Left ventricle myocardium superior (tissue), 1 donor: ENCODE measurements at places on chromosomes 4 and X. TPM values are rescaled to one million over a fixed set of nuclear protein-coding genes. Genes with fewer than 3 reads are reported as not detected.

- no peak for DNase-seq
Observed at GRCh38 chr4:113452868-113453620, 308.5 kb downstream of the CAMK2D start.

DNA sequence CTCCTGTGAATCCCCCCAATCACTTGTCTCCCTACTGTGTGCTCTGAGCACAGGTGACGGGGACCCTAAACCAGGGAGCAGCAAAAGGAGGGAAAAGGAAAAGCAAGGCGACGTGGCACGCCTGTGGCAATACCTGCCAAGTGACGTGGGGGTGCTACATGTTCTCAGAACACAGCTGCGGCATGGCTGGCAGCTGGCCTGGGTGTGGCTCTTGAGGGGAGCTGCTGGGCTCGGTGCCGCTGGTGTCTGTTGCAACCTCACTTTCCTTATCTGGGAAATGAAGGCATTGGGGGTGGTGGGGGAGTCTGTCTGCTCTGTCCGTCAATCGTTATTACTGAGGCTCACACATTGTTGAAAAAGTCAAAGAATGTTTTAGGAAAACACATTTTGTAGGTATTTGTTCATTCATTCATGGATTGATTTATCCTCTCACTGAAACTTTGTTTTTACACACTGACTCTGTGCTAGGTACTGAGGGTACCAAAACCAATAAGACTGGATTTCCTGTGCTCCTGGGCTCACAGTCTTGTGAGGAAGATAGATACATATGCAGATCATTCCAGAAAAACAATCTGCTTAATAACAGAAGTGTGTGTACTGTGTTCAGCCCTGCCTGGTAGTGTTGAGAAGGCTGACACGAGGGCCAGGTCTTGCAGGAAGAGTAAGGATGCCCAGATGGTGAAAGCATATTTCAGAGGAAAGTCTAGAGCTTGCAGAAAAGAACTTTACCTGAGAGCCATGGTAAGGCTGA, 217.6 kb downstream of the PTTG2 start:
- peak; percentile 91 for DNase-seq

DNA sequence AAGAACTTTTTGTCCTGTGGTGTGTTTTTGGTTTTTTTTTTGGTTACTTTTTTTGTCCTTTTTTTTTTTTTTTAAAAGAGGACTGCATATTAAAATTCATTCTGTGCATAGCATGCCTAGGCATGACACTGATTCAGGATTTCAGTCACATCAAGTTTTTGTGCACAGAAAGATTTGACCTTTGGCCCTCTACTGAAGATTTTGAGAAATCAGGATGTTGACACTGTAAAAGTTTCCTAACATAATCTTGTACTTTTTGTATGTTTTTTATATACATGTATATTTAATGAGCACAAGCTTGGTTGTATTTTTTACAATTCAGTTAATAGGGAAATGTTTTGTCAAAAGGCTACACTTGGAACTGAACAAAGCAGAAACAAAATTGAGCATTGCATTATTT, 100.0 kb upstream of the DDX3X start:
- no peak for DNase-seq

DNA sequence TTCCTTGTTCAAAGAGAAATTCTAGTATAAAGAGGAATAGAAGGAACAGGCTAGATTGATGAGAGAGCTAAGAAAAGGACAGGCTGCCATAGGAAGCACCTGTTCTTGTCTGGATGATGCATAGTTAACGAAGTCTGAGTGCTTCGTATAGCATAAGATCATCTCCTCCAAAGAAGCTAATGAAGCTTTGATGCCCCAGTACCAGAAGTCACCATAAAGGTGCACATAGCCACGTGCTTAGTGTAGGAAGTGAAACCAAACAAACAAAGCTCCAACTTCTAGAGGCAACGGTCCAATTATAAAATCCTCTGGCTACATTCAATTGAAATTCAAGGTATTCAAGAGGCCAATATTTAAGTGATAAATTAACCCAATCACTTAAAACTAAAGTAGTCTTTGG, 31.0 kb downstream of the AFAP1 start:
- DNase-seq: no peak

GRCh38 chr4:89161841-89162240, 50.5 kb downstream of the TIGD2 start:
- no peak for DNase-seq

DNA sequence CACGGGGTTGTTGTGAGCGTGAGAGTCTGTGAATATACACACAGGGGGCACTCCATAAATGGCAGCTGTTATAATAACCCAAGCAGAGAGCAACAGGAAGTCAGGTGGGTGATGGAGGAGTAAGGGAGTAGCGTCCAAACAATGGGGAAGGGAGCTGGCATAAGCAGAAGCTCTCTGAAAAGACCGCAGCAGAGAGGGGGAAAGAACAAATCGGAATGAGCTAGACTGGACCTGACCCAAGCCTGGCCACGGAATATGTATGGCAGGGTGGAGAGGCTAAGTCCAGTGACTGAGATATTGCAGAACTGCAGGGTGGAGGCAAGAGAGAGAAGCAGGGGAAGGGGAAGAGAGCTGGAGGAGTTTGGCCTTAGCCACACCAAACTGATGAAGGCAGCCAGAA, 6.5 kb upstream of the GJB1 start:
- DNase-seq: no peak

GRCh38 chr4:176850436-176850835, 57.7 kb upstream of the VEGFC start:
- DNase-seq: no peak

DNA sequence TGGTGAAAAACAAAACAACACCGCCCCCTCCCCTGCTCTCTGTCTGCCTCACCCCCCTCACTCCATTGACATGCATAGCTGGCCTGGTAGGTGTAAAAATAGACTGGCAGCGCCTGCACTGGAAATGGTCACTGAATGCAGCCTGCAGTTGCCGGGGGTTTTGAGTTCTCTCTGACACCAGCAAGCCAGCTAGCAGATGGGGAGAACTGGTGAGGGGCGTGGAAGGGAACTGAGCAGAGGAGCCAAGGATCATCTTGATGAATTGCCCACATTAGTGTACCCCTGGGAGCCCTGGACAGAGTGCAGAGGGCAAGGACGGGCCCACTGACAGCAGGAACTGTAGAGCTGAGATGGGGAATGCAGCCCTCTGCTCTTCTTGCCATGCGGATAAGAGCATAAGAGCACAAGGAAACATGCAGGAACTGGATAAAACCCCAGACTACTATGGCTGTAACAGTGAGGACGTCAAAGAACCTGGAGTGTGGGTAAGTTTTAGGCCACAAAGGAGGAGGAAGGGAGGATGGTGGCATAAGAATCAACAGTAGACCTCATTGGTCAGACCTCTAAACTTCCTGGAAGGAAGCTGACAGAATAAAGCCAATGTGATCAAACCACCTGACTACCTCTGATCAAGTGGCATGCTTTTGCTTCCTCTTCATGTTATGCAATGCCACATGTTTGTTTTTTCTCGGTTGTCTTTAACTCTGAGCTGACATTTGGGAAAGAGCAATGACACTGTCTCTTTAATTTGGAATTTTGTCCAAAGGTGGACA, 96.3 kb downstream of the ANK2 start:
- peak; percentile 38 for DNase-seq

- no peak for DNase-seq
Observed at GRCh38 chr4:40458109-40458508, 123.0 kb downstream of the CHRNA9 start.

DNA sequence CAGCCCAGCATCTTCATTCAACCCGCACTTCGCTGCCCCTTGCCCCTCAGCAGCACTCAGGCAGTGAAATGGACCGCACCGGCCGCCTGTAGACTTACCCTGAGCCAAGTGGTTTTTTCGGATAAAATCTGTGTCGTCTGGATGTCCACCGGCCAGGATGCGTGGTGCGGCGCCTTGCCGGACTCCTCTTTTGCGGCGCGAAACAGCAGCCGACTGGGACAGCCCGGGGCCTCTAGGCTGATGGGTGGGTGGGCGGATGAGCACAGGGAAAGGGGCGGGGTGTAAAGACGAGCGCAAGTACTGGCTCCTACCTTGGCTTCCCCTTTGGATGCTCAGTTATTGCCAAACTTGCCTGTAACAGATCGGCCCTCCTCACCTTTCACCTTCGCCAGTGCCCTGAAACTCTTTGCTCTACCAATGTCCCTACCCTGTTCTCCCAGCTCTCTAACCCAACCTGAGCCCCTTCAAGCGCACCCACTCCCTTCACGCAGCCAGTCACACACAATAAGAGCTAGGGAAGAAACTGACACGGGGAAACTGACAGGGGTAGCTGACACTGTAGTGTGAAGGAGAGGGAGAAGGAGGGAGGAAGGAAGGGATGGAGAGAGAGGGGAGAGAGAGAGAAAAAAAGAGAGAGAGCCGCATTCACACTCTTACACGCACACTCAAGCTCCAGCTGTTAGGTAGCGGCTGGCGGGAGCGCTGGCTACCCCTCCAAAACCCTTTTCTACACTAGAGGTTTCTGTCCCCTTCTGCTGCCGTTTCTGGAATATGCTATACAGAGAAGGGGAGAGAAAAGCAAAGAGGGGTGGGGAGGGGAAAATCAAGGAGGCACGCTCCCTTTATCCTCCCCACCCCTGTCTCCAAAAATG, 559 bp downstream of the TRPC5 start:
- no peak for DNase-seq

GRCh38 chr4:76729980-76730379, 168.0 kb downstream of the SOWAHB start:
- no peak for DNase-seq

DNA sequence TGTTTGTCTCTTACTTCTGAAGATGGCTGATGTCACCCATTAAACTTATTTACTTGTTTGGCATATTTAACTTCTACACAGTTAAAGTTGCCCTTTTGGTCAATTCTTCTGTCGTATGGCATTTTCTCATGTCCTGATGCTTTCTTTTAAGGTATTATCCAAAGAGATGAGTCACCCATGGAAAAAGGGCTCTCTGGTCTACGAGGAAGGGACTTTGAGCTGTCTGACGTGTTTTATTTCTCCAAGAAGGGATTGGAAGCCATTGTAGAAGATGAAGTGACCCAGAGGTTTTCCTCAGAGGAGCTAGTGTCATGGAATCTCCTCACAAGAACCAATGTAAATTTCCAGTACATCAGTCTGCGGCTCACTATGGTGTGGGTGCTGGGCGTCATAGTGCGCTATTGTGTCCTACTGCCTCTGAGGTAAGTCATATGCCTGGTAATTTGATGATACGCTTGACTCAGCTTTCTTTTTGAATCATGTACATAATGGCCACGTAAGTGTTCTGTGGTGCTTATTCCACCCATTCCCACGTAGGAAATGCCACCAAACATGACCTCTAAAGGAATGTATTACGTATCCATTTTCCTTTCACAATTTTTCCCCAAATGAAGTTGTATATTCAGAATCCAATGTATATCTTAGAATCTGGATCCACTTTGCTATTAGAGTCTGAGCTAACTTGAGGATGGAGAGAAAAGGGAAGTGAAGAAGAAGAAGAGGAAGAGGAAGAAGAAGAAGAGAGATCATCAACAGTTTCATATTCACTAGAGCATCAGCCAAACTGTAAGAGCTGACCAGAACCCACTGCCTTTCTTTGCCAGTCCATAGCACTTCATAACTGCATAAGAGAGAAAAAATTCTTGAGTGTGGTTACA, 45.7 kb downstream of the GPAT3 start:
- no peak for DNase-seq

Gene IBSP
- total RNA-seq: not detected

GRCh38 chr4:186767794-186768193, 44.1 kb upstream of the FAT1 start:
- no peak for DNase-seq

DNA sequence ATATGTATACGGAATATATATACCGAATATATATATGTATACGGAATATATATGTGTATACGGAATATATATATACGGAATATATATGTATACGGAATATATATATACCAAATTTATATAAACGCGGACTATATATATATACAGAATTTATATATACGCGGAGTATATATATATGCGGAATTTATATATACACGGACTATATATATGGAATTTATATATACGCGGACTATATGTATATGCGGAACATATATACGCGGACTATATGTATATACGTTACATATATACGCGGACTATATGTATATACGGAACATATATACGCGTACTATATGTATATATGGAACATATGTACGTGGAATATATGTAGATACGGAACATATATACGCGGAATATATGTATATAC, 78.6 kb downstream of the ARHGAP36 start:
- no peak for DNase-seq

- no peak for DNase-seq
Observed at GRCh38 chrX:149298111-149298510, 207.0 kb downstream of the IDS start.

DNA sequence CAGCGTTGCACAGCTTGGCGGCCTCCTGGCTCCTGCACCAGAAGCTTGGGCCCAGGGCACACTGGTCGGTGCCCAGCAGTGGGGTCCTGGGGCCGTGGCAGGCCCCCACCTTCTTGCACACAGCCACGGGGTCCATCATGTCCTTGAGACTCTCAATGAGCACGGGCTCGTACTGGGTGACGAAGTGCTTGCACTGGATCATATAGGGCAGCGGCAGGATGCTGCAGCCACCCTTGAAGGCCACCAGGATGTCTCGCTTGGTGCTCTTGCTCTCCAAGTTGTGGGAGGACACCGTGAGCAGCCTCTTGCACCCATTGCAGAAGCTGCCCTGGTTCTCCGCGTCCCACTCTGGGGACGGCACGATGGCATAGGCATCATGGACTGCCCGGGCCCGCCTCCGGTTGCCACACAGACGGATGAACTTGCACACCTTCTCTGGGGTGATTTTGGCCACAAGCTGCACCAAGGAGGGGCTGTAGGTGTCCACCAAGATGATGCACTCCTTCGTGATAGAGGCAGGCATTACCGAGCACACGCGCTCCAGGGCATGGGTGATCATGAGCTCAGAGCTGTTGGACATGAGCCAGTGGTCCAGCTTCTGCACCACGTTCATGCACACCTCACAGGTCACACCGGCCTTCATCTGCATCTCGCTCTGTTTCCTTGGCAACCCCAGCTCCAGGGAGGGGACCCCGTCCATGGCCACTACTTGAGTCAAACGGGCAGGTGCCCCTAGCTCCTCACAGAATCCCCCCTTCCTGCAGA, 1.2 kb downstream of the PSAPL1 start:
- no peak for DNase-seq

- no peak for DNase-seq
Observed at GRCh38 chr4:90745176-90745575, 618.0 kb downstream of the CCSER1 start.
